Muscle of arm (tissue), 14 donors: ENCODE measurements at places on chromosomes 1 and 21. TPM values are rescaled to one million over a fixed set of nuclear protein-coding genes. Genes with fewer than 3 reads are reported as not detected.

RAD54L gene
- polyA plus RNA-seq, result 6.7 TPM

IARS2 gene
- polyA plus RNA-seq, result 54.6 TPM

MTMR11 gene
- polyA plus RNA-seq, result not detected

CD164L2 gene
- polyA plus RNA-seq, result 0.55 TPM

ANKRD34A gene
- 0.86 TPM for polyA plus RNA-seq

DNA sequence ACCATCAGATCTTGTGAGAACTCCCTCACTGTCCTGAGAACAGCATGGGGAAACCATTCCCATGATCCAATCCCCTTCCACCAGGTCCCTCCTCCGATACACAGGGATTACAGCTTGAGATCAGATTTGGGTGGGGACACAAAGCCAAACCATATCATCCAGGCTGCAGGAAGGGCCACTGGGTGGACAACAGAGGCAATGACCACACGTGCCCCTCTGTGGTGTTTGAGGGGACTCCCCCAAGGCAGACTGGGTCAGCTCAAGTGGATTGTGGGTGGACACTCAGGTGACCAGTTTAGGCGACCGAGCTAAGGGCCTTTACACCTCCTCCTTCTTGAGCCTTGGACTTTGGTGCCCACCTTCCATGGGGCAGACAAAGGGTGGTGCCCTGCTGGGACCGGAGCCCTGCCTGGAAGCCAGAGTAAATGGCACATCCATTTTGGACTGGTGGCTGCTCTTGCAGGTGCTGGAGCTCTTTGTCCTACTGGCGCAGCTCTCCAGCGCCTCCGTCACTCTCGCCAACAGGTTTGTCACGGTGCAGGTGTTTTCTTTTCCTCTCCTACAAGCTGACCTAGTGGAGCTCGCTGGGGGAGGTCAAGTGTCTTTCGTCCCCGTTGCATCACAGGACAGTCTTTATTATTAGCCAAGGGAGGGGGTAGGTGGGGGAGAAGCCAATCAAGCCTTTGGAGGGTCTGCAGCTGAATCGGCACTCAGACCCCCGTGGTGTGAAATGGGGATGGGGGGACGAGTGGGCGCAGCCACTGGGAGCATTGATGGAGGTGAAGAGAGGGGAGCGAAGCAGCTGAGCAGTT is 37.6 kb downstream of the CRYAA start:
- no peak for DNase-seq

- DNase-seq, result no peak
Observed at GRCh38 chr21:45607021-45607908, 36.3 kb upstream of the PCBP3 start.
